ENCODE measurements at places on chromosomes 12 and 14.

- H3K27ac ChIP-seq, result no peak overlapping the region
- no peaks in the 10 kb centered on the region for H3K27me3 ChIP-seq
- peaks cover 2% of the 10 kb centered on the region for H3K36me3 ChIP-seq
- DNase-seq, result no peak
- H3K4me3 ChIP-seq, result no peak overlapping the region
These were observed 34.7 kb downstream of the SSH1 start for GRCh38 chr12:108822497-108823205.

DNA sequence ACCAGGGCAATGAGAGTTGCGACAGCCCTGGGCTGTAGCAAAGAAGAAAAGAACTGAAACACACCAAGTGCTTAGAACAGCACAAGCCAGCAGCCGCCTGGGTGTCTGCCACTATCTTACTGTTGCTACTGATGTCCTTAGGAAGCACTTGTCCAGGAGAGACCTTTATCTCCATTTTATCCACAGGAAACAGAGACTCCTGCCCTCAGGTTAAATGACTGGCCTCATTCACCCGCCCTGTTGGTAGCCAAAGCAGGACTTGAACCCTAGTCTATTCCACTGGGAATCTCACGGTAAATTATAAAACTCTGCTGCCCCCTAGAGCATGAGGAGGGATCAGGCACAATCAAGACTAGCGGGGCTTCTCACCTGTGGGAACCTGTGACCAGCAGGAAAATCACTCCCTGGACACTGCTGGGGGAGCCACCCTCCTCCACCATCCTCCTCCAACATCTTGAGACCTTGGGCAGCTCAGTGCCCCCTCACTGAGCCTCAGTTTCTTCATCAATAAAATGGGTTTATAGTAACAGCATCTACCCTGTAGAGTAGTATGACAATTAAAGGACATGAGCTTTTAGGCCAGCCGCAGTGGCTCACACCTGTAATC lies 20.5 kb upstream of the TESC start:
- H3K4me3 ChIP-seq, result no peak overlapping the region
- H3K4me1 ChIP-seq, result peaks cover 13% of the 10 kb centered on the region
- no peaks in the 10 kb centered on the region for H3K36me3 ChIP-seq

GRCh38 chr14:23294734-23295561 lies 7.7 kb downstream of the PPP1R3E start:
- peak overlapping the region; percentile 61 for H3K4me3 ChIP-seq
- peaks cover 22% of the 10 kb centered on the region for H3K4me1 ChIP-seq
- no peaks in the 10 kb centered on the region for H3K36me3 ChIP-seq
- H3K27ac ChIP-seq, result peak overlapping the region; percentile 68
- H3K27me3 ChIP-seq, result no peaks in the 10 kb centered on the region
- peak; percentile 64 for DNase-seq

DNA sequence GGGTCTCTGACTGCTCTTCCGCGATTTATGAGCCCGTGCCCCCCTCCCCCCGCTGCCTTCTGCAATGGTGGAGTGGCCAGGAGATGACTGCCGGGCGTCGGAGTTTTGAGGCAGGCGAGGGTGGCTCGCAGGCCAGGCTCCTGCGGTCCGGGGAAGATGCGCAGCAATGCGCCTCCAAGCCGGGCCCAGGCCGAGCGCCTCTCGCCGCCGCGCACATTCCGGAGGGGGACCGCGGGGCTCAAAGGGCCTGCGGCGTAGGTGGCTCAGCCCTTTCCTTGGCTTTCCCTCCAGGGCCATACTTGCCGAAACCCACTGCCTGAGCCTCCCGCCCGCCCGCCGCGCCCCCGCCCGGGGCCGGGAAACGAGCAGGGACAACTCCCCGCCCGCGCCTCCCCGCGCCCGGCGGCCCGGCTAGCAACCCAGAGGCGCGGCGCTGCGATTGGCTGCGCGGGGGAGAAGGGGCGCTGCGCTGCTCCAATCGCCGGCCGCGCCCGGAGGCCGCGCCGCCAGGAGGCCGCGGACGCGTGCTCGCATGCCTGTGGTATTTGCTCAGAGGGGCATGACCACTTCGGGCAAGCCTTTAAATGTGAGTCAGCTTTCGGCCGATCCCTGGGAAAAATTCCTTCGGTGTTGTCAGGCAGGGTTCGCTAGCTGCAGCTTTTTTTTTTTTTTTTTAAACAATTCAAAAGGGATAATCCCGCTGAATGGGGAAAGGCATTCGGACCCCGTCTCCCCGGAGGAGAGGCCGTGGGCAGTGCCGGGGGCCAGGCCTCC lies 157.9 kb upstream of the PARP11 start:
- no peak overlapping the region for H3K27ac ChIP-seq
- peaks cover 44% of the 10 kb centered on the region for H3K4me1 ChIP-seq
- H3K27me3 ChIP-seq, result no peaks in the 10 kb centered on the region
- DNase-seq, result peak; percentile 84
- H3K36me3 ChIP-seq, result no peaks in the 10 kb centered on the region
- peak overlapping the region; percentile 74 for H3K4me3 ChIP-seq

GRCh38 chr14:104219731-104220214 lies 81.4 kb downstream of the KIF26A start:
- peaks cover 1% of the 10 kb centered on the region for H3K4me1 ChIP-seq
- no peak overlapping the region for H3K27ac ChIP-seq
- H3K27me3 ChIP-seq, result peaks cover 9% of the 10 kb centered on the region

GRCh38 chr14:61179796-61180398 lies 101.2 kb downstream of the TMEM30B start:
- H3K4me3 ChIP-seq, result no peak overlapping the region
- no peak overlapping the region for H3K27ac ChIP-seq
- peaks cover 74% of the 10 kb centered on the region for H3K4me1 ChIP-seq
- peaks cover 15% of the 10 kb centered on the region for H3K27me3 ChIP-seq
- H3K36me3 ChIP-seq, result no peaks in the 10 kb centered on the region
- no peak for DNase-seq

DNA sequence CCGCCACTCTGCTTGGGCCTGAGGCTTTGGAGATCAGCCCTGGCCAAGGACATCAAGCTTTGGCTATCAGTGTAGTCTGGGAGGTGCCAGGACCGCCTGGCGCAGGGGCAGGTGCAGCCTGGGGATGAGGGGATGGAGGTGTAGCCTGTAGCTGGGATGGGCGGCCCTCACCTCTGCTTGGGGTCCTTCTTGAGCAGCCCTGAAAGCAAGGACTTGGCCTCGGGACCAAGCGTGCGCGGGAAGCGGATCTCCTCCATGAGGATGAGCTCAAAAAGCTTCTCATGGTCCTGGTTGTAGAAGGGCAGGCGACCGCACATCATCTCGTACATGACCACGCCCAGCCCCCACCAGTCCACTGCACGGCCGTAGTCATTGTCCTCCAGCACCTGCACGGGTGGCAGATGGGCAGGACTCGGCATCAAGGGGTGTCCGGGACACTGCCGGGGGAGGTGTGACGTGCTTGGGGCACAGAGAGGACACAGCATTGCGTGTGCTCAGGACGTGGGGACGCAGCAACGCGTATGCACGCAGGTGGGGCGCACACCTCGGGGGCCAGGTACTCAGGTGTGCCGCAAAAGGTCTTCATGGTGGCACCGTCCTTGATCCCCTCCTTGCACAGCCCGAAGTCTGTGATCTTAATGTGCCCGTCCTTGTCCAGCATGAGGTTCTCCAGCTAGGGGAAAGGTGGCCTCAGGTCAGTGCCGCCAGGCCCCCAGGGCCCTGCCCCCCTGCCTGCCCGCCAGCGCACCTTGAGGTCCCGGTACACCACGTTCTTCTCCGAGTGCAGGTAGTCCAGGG lies 20.0 kb downstream of the SIVA1 start:
- H3K4me1 ChIP-seq, result peaks cover 8% of the 10 kb centered on the region
- DNase-seq, result no peak
- no peak overlapping the region for H3K27ac ChIP-seq
- H3K4me3 ChIP-seq, result no peak overlapping the region
- H3K27me3 ChIP-seq, result no peaks in the 10 kb centered on the region

DNA sequence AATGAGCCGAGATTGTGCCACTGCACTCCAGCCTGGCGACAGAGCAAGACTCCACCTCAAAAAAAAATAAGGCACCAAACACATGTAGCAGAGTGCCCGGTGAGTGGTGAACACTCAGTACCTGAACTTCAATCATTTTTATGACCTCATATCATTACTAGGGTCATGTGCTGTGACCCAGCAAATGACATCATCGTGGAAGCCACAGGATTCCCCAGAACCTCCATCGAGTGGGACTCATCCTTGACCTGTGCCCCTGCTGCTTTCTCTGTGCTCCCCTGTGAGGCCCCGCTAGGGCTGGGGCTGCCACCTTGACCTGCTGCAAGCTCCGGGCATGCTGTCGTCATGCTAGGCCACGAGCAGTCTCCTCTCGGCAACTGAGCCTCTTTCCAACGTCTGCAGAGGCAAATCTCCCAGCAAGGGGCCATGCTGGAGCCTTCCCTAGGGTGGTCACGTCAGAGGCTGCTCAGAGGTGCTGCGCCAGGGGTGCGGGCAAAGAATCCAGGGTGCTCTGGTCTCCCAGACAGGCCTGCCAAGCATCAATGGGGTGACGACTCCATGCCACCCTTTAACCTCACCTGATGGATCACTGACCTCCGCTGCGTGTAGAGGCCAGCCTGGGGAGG lies 18.5 kb downstream of the GLTP start:
- no peaks in the 10 kb centered on the region for H3K4me1 ChIP-seq
- no peak for DNase-seq
- no peak overlapping the region for H3K4me3 ChIP-seq

DNA sequence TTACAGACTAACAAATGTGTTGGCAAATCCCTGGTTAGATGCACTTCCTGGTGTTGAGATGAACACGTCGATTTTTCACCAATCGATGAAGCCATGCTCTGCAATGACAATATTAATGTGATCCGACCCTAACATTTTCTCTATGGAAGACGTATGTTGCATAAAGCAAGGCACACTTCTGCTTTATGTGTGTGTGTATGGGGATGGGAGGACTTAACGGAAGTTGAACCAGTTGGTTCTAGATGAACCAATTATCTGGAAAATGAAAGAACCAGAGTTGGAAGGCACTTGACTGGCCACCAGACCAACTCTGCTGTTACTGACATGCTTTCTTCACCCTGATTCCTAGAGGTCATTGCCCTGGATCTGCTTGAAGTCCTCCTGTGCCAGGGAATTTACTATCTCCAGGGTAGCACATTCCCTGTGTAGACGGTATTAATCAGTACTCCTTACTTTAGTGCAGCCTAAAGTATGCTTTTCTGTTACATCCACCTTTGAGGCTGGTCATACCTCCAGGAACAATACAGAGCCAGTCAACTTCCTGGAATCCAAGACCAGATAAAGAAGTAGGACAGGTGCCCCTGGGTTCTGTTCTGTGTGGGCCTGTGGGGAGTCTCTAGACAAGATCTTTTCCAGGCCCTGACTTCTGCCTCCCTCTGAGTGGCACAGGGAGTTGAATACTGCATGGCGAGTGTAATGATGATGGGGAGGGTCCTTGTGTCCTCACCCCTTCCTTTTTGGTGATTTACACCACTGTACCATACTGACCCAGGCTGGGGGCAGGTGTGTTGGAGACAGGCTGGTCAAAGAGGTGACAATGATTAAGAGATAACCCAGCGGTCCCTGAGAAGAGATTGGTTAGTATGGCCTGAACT lies 4.1 kb downstream of the SDR39U1 start:
- H3K4me3 ChIP-seq, result no peak overlapping the region
- H3K36me3 ChIP-seq, result peaks cover 7% of the 10 kb centered on the region
- H3K4me1 ChIP-seq, result peaks cover 58% of the 10 kb centered on the region
- DNase-seq, result no peak
- H3K27ac ChIP-seq, result peak overlapping the region; percentile 75

GRCh38 chr12:78698747-78699146 lies 165.8 kb upstream of the SYT1 start:
- no peaks in the 10 kb centered on the region for H3K4me1 ChIP-seq
- H3K27ac ChIP-seq, result no peak overlapping the region
- no peaks in the 10 kb centered on the region for H3K27me3 ChIP-seq
- no peak overlapping the region for H3K4me3 ChIP-seq
- no peaks in the 10 kb centered on the region for H3K36me3 ChIP-seq

DNA sequence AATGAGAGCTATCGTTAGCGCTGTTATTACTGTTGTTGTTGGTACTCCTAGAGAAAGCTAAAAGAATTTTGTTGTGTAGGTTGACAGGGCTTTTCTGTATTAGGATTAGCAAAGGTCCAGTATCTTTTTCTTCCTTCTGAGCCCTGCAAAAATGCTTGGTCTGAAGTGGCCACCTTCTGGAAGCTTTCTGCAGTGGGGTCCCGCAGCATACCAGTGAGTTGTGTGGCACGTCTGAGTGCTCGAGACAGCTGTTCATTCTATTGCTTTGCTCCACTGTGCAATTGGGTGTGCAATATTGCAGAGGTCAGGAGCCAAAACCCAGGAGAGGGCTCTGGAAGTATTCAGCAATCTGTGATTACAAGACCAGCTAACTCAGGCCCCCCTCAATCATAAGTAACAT lies 57.1 kb downstream of the CCDC60 start:
- H3K27ac ChIP-seq, result no peak overlapping the region
- no peaks in the 10 kb centered on the region for H3K4me1 ChIP-seq
- DNase-seq, result no peak
- no peak overlapping the region for H3K4me3 ChIP-seq
- peaks cover 2% of the 10 kb centered on the region for H3K36me3 ChIP-seq

DNA sequence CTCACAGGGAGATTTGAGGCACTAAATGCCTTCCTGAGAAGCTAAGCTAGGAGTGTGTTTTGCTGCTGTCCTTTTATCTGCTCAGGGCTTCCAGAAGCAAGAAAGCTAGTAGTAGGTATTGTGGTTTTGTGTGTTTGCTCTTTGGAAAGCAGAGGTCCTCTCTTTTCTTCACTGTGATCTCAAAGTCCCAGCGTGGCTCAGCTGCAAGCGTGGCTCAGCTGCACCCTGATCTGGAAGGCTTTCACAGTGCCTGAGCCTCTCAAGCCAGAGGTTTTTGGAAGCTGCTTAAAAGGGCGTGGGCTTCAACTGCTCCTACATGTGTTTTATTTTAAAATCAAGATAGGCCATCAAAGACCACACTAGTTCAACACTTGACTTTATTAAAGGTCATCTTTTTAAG lies 337.4 kb upstream of the RGS6 start:
- H3K27me3 ChIP-seq, result no peaks in the 10 kb centered on the region
- H3K4me1 ChIP-seq, result peaks cover 70% of the 10 kb centered on the region
- H3K27ac ChIP-seq, result no peak overlapping the region
- H3K4me3 ChIP-seq, result peak overlapping the region; percentile 60

GRCh38 chr14:77580964-77581505 lies 35.4 kb downstream of the SPTLC2 start:
- H3K4me1 ChIP-seq, result peaks cover 29% of the 10 kb centered on the region
- no peaks in the 10 kb centered on the region for H3K27me3 ChIP-seq
- H3K4me3 ChIP-seq, result peak overlapping the region; percentile 69
- peak overlapping the region; percentile 82 for H3K27ac ChIP-seq

DNA sequence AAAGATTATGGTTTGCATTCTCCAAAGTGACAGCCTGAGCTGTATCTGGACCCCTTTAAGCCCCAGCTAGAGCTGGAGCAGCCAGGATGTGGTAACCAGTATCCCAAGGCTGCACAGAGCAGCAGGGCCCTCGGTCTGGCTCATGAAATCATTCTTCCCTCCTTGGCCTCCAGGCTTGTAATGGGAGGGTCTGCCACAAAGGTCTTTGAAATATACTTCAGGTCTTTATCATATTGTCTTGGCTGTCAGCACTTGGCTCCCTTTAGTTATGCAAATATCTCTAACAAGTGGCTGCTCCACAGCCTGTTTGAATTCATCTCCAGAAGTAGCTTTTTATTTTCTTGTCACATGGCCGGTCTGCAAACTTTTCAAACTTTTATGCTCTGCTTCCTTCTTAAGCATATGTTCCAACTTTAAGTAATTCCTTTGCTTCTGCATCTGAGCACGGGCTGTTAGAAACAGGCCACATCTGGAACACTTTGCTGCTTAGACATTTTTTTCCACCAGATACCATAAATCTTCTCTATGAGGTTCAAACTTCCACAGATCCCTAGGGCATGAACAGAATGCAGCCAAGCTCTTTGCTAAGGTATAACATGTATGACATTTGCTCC lies 663.4 kb upstream of the MIS18BP1 start:
- H3K4me1 ChIP-seq, result no peaks in the 10 kb centered on the region
- DNase-seq, result no peak
- no peaks in the 10 kb centered on the region for H3K27me3 ChIP-seq
- no peak overlapping the region for H3K4me3 ChIP-seq

Measured in activated T-cell treated with anti-CD3 and anti-CD28 coated beads, Interleukin-2, amount 50 U/mL, for 72 hours (primary cell).